Subcutaneous preadipocyte (primary cell): ENCODE measurements at places on chromosomes 5 and 9. TPM values are rescaled to one million over a fixed set of nuclear protein-coding genes. Genes with fewer than 3 reads are reported as not detected.

CDKN2A gene
- 24.0 and 26.5 TPM in 2 replicates for total RNA-seq

RASEF gene
- total RNA-seq = under 0.01 TPM in 2 replicates

SLC34A1 gene
- total RNA-seq = not detected in 2 replicates

ZFAND5 gene
- total RNA-seq = 73.5 and 94.8 TPM in 2 replicates
